AML-193 (cell line): ENCODE measurements at places on chromosomes 4 and X.
A peak's percentile ranks its signal among the peaks of the same experiment; 100 is the strongest.

- no peak for DNase-seq
These were observed 330.1 kb upstream of the HAND2 start for GRCh38 chr4:173860094-173860493.

DNA sequence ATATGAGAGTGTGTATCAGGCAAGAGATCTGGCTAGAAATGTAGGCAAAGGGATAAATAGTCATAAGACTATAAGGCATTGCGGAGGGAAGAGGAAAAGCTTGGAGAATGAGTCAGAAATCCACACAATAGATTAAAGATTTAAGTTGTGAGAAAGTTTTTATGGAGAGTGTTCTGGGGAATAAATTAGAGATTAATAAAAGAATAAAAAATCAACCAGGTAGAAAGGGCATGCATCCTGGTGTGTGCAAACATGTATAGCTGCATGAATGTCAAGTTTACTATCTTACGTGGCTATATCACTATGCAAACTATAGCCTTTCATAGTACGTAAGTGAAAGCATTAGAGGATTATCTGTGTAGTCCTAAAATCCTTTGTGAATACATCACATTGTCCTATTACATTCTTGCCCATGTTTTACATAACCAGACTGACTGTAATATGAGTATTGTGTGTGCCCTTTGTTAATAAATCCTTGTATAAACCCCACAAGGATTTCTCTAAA, 36.9 kb downstream of the SNCA start:
- DNase-seq, result no peak

- DNase-seq, result no peak
These were observed 456.8 kb downstream of the TRIML1 start for GRCh38 chr4:188596021-188596420.

GRCh38 chr4:113292371-113293042, 243.1 kb downstream of the ANK2 start:
- DNase-seq, result no peak

- DNase-seq, result peak; percentile 72
These were observed 581 bp upstream of the STK32B start for GRCh38 chr4:5050520-5051277.
